Spleen (tissue), 13 donors: ENCODE measurements at places on chromosomes 11 and 22. TPM values are rescaled to one million over a fixed set of nuclear protein-coding genes. Genes with fewer than 3 reads are reported as not detected.

LRFN4 gene
- 10.3 TPM for total RNA-seq

DNA sequence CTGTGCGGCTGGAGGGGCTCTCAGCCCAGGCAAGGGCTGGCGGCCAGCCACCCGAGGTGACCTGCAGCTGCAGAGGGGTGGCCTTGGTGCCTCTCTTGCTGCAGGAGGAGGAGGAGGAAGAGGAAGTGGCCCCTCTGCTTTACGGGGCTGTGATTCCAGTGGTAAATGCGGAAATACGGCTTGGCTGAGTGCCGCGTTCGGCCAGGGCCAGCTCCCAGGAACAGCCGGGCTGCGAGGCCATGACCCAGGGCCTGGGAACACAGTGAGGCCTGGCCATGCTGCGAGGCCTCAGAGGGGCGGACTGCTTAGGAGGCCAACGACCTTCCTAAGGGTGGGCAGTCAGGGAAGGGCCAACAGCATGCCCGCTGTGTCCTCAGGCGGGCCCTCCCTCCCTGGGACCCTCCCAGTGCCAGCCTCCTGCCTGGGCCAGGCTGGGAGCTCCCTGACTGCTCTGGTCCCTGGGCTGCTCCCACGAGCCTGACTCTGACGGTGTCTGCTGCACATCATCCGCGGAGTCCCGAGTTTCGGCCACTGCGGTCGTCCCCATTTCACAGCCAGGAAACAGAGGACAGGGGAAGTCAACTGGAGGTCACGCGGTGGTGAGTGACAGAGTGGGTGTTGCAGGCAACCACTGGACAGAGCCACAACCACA lies 20.8 kb upstream of the PPARA start:
- no peaks in the 10 kb centered on the region for H3K36me3 ChIP-seq
- H3K27me3 ChIP-seq, result no peaks in the 10 kb centered on the region
- peaks cover 13% of the 10 kb centered on the region for H3K4me1 ChIP-seq

DNA sequence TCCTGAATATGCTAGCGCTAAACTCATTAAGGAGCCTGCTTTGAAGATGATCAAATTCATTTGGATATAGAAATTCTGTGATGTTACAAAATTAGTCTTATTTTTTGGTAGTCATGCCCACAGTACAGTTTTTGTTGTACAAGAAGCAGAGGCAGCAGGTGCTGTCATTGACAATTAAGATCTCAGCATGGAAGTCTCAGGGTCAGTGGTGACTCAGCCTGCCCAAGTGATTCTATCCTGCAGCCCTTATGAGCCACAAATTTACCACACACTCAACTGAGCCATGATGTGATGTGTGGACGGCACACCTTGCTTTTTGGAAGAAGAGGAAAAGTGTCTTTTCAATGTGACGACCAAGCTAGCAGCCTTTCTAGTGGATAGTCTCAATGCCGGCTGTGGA lies 153.6 kb upstream of the SORL1-AS1 start:
- H3K27ac ChIP-seq, result no peak overlapping the region
- H3K4me3 ChIP-seq, result no peak overlapping the region
- peaks cover 49% of the 10 kb centered on the region for H3K36me3 ChIP-seq
- no peaks in the 10 kb centered on the region for H3K27me3 ChIP-seq
- DNase-seq, result no peak

- no peak for DNase-seq
- peaks cover 10% of the 10 kb centered on the region for H3K4me1 ChIP-seq
- H3K27ac ChIP-seq, result no peak overlapping the region
- H3K36me3 ChIP-seq, result no peaks in the 10 kb centered on the region
- H3K27me3 ChIP-seq, result no peaks in the 10 kb centered on the region
- H3K4me3 ChIP-seq, result no peak overlapping the region
Measured at GRCh38 chr11:6397156-6397555, 6.9 kb downstream of the SMPD1 start.

- no peak for DNase-seq
- no peaks in the 10 kb centered on the region for H3K36me3 ChIP-seq
- no peaks in the 10 kb centered on the region for H3K27me3 ChIP-seq
- no peak overlapping the region for H3K4me3 ChIP-seq
Measured at GRCh38 chr11:103294516-103294915, 185.3 kb downstream of the DYNC2H1 start.

- no peaks in the 10 kb centered on the region for H3K4me1 ChIP-seq
- no peaks in the 10 kb centered on the region for H3K36me3 ChIP-seq
- DNase-seq, result no peak
- H3K4me3 ChIP-seq, result no peak overlapping the region
Measured at GRCh38 chr11:95595973-95596489, 193.6 kb downstream of the FAM76B start.

DNA sequence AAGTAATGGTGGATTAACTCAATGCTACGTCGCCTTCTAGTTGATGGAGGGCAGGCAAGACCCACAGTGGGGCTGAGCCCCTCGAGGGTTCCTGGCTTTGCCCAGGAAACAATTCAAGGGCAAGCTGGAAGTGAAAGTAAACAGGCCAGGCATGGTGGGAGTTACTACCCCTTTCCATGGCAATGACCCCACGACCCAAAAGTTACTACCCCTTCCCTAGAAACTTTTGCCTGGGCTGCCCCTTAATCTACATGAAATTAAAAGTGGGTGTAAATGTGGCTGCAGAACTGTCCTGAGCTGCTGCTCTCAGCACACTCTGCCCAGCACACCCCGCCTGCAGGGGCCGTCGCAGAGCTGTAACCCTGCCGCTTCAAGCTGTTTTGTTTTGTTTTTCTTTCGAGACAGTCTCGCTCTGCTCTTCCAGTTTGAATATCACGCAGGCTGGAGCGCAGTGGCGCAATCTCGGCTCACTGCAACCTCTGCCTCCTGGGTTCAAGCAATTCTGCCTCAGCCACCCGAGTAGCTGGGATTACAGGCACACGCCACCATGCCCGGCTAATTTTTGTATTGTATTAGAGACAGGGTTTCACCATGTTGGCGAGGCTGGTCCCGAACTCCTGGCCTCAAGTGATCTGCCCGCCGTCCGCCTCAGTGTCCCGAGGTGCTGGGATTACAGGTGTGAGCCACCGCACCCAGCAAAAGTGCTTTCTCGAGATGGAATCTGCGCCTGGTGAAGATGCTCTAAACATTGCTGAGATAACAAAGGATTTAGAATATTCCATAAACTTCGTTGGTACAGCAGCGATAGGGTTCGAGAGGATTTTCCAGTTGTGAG lies 5.9 kb upstream of the RNH1 start:
- H3K4me3 ChIP-seq, result no peak overlapping the region
- peak overlapping the region; percentile 7 for H3K27ac ChIP-seq
- DNase-seq, result no peak

DNA sequence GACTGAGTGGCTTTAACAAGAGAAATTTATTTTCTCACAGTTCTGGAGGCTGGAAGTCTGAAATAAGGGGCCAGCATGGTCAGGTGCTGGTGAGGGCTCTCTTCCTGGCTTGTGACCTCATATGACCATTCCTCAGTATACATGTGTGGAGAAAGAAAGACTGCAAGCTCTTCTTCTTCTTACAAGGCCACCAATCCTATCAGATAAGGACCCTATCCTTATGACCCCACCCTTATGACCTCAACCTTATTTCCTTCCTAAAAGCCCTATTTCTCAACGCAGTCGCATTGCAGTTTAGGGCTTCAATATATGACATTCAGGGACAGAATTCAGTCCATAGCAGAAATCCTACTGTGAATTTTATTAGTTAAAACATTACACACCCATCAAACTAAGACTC lies 124.4 kb upstream of the RAG2 start:
- DNase-seq, result no peak
- H3K27ac ChIP-seq, result no peak overlapping the region

DNA sequence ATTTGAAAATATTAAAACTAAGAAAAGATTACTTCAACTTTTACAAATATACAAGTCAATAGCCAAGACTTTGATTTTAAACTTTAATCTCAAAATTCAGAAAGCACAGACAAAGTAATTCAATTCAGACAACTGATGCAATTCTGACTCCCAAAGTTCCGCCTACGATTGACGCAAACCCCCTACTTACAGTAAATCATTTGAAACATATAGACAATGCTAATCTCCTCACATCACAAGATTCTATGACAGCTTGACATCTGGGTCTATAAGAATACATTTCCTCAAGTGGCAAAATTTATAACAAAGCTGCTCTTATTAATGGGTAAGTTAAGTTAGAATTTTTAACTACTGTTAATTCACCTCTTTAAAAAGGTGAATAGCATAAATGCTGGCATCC lies 75.2 kb downstream of the GUCY1A2 start:
- H3K4me3 ChIP-seq, result no peak overlapping the region
- no peaks in the 10 kb centered on the region for H3K4me1 ChIP-seq
- H3K36me3 ChIP-seq, result no peaks in the 10 kb centered on the region

DNA sequence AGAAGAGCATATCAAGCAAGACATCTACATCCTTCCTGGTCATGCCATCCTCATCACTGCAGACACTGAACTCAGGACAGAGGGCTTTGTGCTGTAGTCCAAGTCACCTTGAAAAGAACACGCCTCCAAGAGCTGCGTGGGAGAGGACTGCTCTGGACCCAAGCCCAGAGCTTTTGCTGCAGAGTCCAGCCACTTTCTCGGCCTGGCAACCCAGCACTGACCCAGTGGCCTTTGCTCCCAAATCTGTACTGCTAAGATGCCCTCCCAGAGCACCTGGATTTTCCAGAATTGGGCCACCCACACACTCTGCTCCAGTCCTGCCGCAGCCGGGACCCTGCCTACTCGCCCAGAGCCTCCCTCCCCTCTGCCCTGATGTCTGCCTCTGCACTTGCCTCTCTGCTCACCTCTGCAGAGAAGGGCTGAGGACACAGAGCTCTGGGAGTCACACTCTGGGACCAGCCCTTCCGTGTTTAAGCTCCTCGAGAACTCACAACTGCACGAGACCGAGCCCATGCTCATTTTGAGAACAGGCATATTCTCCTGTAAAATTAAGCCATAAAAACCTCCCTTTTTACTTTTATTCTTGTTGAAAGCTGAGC lies 83.8 kb upstream of the CSNK2A3 start:
- DNase-seq, result no peak
- no peak overlapping the region for H3K4me3 ChIP-seq
- no peaks in the 10 kb centered on the region for H3K27me3 ChIP-seq
- no peak overlapping the region for H3K27ac ChIP-seq

DNA sequence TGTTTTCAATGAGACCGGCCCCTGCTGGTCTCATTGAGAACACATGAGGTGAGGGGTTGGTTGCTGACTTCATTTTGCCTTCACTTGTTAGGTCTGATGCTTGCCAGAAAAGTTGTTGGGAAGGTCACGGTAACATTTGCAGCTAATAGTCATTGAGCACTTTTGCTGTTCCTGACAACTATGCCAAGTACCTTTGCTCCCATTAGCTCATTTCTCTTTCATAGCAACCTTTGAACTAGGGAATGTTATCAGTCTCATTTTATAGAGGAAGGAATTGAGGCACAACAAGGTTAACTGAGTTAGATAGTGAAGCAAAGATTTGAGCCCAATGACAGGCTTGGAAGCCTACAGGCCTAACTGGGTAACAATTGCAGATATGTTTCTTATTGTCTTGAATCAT lies 195.4 kb upstream of the LARGE1 start:
- H3K4me3 ChIP-seq, result no peak overlapping the region
- no peaks in the 10 kb centered on the region for H3K4me1 ChIP-seq
- H3K36me3 ChIP-seq, result no peaks in the 10 kb centered on the region
- no peak overlapping the region for H3K27ac ChIP-seq
- DNase-seq, result no peak

- H3K36me3 ChIP-seq, result no peaks in the 10 kb centered on the region
- peak overlapping the region; percentile 95 for H3K27ac ChIP-seq
- H3K4me3 ChIP-seq, result peak overlapping the region; percentile 89
- peak; percentile 68 for DNase-seq
- peaks cover 41% of the 10 kb centered on the region for H3K4me1 ChIP-seq
Measured at GRCh38 chr11:95229993-95230809, 801 bp downstream of the SESN3 start.

GRCh38 chr11:65572356-65573051 lies at the start of gene FAM89B:
FAM89B (plus strand) TSS chr11:65572538; CDS start chr11:65572670, 132 bp downstream.
- no peaks in the 10 kb centered on the region for H3K27me3 ChIP-seq
- peak; percentile 99 for DNase-seq
- peak within 1 kb of the TSS; percentile 88 for H3K27ac ChIP-seq

- no peaks in the 10 kb centered on the region for H3K27me3 ChIP-seq
- no peaks in the 10 kb centered on the region for H3K36me3 ChIP-seq
- no peak within 1 kb of the TSS for H3K27ac ChIP-seq
- H3K4me1 ChIP-seq, result no peaks in the 10 kb centered on the region
Measured at GRCh38 chr11:18046116-18046777, at the start of gene TPH1. TPH1 (minus strand) TSS chr11:18046269; CDS start chr11:18040762, 5,507 bp downstream.

DNA sequence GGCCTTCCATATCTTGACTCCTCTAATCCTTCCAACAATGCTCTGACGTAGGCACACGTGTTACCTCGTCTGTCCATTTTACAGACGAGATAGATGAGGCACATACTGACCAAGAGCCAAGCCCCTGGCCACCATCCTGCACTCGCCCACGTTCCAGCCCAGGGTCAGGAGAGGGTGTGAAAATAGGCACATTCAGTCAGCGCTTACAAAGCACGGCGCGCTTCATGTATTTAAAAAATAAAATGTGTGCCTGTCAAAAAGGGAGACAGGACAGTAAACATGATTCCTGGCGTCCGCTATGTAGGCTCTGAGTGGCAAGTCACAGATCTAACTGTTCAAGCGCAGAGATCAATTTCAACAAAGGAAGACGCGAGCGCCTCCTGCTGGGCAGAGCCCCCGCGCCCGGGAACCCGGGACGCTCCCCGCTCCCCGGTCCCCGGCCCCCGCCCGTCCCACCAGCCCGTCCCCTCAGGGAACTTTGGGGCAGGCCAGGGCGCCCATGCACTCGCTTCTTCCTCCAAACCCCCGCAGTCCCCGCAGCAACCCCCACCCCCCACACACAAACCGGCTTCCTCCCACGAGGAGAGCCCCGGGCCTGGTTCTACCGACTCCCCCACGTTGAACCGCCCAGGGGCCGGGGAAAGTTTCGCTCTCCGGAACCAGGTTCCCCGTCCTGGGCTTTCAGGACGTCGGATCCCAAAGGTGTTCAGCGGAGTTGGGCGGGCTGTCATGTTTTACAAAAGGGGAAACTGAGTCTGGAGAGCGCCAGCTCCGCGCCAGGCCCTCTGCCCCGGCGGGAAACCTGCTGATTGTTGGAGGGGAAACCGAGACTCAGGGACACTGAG lies 10.4 kb upstream of the C1QTNF6 start:
- H3K4me1 ChIP-seq, result peaks cover 53% of the 10 kb centered on the region
- H3K27me3 ChIP-seq, result no peaks in the 10 kb centered on the region
- no peaks in the 10 kb centered on the region for H3K36me3 ChIP-seq
- peak overlapping the region; percentile 51 for H3K4me3 ChIP-seq

DNA sequence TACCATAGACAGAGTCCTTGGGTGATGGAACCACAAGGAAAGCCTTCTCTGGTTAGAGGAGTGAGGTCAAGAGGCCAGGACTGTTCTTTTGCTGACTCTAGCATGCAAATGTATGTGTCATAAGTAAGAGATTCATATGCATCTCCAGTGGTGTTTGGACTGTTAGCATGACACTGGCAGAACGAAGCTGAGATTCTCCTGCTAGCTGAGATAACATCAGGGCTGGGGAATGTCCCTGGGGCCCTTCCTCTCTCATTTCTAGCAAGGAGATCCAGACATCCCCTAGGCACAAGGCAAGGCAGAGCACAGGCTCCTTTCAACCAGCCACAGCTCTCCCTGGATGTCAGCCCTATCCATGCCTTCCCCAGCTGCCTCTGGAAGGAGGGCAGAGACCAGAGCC lies 711.3 kb downstream of the OPCML start:
- no peak overlapping the region for H3K4me3 ChIP-seq
- H3K4me1 ChIP-seq, result no peaks in the 10 kb centered on the region
- DNase-seq, result no peak
- H3K36me3 ChIP-seq, result no peaks in the 10 kb centered on the region
- H3K27me3 ChIP-seq, result no peaks in the 10 kb centered on the region
- H3K27ac ChIP-seq, result no peak overlapping the region

GRCh38 chr11:122179961-122180834 lies 64.2 kb upstream of the BLID start:
- no peaks in the 10 kb centered on the region for H3K27me3 ChIP-seq
- H3K27ac ChIP-seq, result no peak overlapping the region
- no peaks in the 10 kb centered on the region for H3K4me1 ChIP-seq
- no peak for DNase-seq
